ENCODE measurements at places on chromosomes 5 and 9.

DNA sequence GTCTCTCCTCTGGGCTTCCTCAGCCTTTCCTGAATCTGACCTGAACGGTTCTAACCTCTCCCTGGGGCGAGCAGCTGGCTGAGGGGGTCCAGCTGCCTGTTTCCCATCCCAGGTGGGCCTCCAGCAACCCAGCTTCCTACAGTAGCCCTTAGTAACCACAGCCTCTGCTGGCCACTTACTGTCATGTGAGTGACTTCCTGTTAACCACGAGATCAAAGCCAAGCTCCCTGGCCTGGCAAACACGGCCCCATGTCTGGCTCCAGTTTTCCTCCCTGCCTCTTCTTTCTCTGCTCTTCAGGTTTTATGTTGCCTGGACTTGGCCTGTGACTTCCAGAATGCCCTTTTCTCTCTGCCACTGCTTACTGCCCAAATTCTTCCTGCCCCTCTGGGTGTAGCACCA is 47.2 kb upstream of the DAB2IP start:
- DNase-seq, result peak; percentile 47

GRCh38 chr5:55742778-55743177 is 4.9 kb downstream of the DDX4 start:
- DNase-seq, result no peak

DNA sequence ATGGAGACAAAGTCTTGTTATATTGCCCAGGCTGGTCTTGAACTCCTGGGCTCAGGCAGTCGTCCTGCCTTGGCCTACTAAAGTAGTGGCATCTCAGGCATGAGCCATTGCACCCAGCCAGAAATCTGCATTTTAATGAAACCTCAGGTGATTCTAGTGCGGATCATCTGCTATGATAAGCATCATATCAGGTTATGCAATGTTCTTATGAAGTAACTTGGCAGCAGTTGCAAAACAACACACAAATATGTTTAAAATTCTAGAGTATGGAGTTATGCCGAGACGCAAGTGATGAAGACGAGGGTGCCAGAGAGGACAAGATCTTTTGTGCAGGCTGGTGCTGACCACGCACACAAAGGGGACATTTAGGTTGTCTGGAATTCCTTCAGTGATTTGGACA is 153.2 kb upstream of the MEF2C start:
- DNase-seq, result no peak

DNA sequence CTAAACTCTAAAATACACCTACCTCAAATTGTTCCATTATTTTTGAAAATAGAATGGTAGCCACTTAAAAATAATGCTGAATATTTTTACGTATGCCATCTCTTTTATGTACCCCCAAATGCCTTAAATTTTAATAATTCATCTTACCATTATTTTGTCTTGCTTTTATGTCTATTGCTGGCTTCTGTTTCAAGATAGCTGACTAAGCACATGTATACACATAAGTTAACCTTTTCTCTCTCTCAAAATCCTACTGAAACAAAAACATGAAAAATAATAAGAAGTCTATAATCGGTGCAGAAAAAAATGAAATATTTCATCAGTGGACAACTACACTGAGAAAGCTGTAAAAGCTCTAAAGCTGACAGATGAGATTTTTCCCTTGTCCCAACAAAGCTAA is 652.0 kb upstream of the ZNF608 start:
- no peak for DNase-seq

DNA sequence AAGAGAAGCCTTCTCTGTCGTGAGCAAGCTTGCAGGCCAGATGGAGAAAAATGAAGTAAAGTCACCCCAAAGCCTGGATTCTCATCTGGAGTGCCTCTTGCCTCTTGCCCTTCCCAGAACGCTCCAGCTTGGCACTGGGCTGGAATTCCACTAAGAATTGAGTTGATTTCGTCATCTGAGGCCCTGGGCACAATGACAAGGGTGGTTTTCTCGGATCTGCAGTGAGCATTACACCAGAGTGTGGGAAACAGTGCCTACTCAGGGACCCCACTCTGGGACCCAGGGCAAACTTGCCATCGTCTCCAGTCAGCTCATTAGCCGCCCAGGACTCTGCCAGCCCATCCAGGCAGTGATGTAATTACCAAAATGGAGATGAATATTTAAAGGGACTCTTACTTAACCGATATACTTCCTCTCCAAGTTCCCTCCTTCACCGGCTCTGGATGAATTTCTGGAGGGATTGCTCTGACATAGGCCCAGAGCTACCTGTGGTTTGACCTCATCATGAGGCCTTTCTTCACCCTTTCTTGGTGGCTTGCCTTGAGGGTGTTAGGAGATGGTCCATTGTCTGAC is 44.7 kb upstream of the LCP2 start:
- no peak for DNase-seq

DNA sequence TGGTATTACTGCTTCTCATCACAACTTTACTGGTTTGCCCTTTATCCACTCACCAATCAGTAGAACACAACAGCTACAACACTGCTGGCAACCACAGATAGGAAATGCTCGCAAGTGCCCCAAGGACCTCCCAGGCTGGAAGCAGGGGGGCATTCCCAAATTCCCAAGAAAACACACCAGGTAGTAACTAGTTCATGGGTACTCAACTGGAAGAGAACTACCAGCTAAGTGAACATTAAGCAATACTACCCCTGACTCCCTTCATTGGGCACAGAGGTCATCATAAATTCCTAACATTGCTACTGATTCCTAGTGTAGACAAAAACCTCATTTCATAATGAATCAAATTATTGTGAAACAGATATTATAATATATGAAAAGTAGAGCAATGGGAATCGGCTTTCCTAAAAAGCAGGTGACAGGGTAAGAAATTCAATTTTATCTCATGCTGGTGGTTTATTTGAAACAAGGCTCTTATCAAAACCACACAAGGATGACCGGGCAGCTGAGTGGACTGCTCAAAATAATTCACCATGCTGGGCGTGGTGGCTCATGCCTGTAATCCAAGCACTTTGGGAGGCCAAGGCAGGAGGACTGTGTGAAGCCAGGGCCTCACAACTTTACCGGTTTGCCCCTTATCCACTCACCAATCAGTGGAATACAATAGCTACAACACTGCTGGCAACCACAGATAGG is 81.6 kb downstream of the TLE1 start:
- no peak for DNase-seq

All from NB4 (cell line).